Smooth muscle cell of bladder (primary cell): ENCODE measurements at places on chromosomes 5 and 9. TPM values are rescaled to one million over a fixed set of nuclear protein-coding genes. Genes with fewer than 3 reads are reported as not detected.

COL23A1 gene
- total RNA-seq: under 0.01 TPM in 1 of 2 replicates, not detected in the other

GFPT2 gene
- total RNA-seq: 36.4 and 66.0 TPM in 2 replicates

IFNB1 gene
- total RNA-seq: not detected in 2 replicates

GABRA6 gene
- not detected in 2 replicates for total RNA-seq

ANXA2R gene
- total RNA-seq: 2.4 and 2.8 TPM in 2 replicates

SYNPO gene
- 2.7 and 4.0 TPM in 2 replicates for total RNA-seq

FBN2 gene
- 87.2 and 153 TPM in 2 replicates for total RNA-seq

PGGT1B gene
- 13.1 and 17.6 TPM in 2 replicates for total RNA-seq

S100Z gene
- not detected in 2 replicates for total RNA-seq

TAS2R1 gene
- total RNA-seq: not detected in 2 replicates

C5orf58 gene
- total RNA-seq: not detected in 2 replicates

PNPLA7 gene
- total RNA-seq: 0.57 and 1.1 TPM in 2 replicates

TMEM171 gene
- total RNA-seq: 0.46 and 1.1 TPM in 2 replicates

PCDHB3 gene
- 0.55 and 0.57 TPM in 2 replicates for total RNA-seq

EIF4E1B gene
- not detected in 2 replicates for total RNA-seq

PKD2L2 gene
- 0.18 TPM in 1 of 2 replicates, not detected in the other for total RNA-seq

CLIC3 gene
- 5.0 and 7.8 TPM in 2 replicates for total RNA-seq

BTNL9 gene
- not detected in 2 replicates for total RNA-seq

SAXO1 gene
- under 0.01 and 0.09 TPM in 2 replicates for total RNA-seq

DIAPH1 gene
- 9.2 TPM in 2 replicates for total RNA-seq

WHRN gene
- 1.1 and 2.3 TPM in 2 replicates for total RNA-seq

UBAP2 gene
- 14.8 and 19.7 TPM in 2 replicates for total RNA-seq

CHSY3 gene
- total RNA-seq: 7.7 and 14.1 TPM in 2 replicates

SPINK13 gene
- total RNA-seq: 2.4 and 4.5 TPM in 2 replicates

GPX3 gene
- 20.1 and 35.2 TPM in 2 replicates for total RNA-seq

TPRN gene
- 4.1 and 4.8 TPM in 2 replicates for total RNA-seq

OGN gene
- total RNA-seq: 0.57 and 0.65 TPM in 2 replicates

HMGCR gene
- total RNA-seq: 124 and 176 TPM in 2 replicates

GM2A gene
- 25.0 and 32.8 TPM in 2 replicates for total RNA-seq

SGCD gene
- total RNA-seq: 9.2 and 16.5 TPM in 2 replicates

LHX3 gene
- not detected in 2 replicates for total RNA-seq
